ENCODE measurements at places on chromosomes 3 and 15.

DNA sequence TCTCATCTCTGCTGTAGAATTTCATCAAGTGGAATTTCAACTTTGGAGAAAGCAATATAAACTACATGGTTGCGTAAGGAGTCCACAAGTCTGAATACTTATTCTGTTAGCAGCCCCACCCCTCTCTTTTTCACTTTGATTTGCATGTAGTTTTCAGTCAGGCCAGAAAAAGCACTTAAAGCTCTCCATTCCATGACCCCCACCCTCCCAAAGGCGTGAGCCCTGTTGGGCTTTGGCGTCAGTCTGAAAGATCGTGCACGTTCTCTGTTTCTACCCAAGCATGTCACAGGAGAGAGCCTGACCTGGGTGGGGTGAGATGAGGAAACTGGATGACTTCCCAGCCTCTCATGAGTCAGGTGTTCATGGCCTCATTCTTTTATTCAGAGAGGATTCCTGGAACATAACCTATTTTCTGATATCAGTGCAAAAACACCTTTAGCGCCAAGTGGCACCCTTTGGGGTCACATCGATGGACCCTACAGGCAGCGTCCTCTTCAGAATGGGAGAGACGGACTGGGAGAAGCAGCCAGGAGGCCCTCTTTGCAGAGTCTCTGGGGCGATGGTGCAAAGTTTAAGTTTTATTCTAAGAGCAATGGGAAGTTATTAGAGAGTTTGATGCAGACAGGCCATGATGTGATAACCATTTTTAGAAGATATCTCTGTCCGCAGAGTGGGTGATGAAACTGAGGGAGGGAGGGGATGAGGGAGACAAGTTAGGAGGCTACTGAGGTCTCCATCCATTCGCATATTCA, 55.8 kb downstream of the LSM3 start:
- DNase-seq: no peak

DNA sequence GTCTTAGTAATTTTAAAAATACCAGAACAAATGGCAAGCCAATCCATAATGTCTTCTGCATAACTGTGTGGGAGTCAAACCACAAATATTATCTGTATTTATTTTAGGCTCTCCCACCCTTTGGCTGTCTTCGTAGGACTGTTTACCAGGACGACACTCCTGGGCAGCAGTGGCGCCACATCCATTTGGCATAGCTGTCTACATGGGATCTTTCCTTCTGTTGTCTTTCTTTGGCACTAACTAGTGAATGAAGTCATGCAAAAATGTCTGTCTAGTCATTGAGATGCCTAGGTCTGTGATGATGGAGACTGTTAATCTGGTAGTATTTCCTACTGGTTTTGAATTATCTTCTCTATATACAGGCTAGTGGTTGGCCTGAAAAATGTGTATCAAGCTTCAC, 54.0 kb upstream of the CHMP2B start:
- DNase-seq: no peak

DNA sequence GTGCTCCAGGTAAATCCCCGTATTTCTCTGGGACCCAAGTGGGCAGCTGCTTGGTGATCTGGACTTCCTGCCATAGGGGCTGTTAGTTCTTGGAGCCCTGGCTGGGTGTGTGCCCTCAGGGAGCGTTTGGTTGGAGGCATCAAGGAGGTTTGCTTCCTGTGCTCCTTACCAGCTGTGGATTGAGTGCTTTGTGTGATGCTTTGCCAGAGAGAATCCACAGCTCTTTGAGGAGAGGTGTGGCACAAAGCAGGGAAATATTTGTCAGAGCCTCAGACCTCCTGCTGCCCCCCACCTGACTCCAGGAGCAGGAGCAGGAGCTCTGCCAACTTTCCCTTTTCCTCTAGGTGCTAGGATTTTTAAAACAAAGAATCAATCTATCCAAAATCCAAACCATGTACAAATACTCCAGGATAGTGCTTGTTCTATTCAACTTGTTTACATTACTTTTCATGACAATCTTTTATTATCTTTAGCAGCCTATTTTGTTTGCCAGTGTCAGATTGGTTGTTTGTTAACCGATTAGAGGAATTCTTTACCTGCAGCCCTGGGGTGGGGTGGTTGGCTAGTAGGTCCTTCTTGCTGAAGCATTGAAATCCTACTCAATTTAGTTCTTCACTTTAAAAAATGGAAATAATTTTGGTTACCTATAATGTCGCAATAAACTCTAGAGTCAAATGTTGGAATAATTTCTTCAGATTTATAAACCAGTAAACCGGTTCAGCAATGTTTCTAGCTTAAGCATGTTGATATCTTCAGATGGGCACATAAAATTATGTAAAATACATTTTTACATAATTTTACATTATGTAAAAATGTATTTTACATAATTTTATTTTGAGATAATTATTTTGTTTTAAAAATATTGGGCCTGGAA, 2.5 kb downstream of the CTDSPL start:
- DNase-seq: no peak

DNA sequence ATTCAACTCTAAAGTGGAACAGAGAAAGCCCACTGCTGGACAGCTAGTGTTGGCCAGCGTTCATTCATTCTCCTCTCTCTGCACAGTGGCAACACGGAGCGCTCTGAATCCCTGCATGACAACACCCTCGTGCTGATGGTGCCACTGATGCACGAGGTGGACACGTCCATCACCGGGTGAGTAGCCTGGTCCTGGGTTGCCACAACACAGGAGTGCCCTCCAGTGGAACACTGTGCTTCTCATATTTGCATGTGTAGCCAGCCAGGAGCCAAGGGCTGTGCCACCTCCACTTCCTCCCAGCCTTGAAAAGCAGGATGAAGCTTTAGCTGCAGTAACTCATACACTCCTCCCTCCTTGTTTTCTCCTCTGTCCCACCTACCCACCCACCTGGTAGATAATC, 120.0 kb upstream of the CTDSPL start:
- no peak for DNase-seq

DNA sequence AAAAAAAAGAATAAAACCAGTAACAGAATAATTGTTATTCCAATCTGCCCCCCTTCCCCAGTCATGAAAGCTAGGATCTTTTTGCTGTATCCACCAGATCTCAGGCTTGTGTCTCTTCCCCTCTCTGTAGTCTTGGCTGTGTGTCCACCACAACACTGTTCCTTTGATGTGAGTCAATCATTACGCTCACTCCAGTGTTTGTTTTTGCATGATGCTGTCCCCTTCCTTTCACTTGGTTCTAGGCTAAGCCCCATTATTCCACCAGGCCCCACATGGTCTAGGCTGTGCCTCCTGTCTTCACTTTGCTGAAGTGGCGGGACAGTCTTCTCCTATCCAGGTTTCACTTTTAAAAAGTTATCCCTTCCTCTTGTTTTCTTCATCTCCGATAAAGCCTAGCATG, 13.6 kb downstream of the ACKR2 start:
- no peak for DNase-seq

GRCh38 chr3:124438813-124439212, 291.4 kb upstream of the UMPS start:
- no peak for DNase-seq

- DNase-seq: no peak
Measured at GRCh38 chr3:82508-82907, 114.1 kb upstream of the CHL1 start.

- no peak for DNase-seq
Measured at GRCh38 chr3:100057716-100058575, 56.4 kb downstream of the FILIP1L start.

All from GM13977 (cell line).